ACHN (cell line): ENCODE measurements at places on chromosomes 5 and 9.

DNA sequence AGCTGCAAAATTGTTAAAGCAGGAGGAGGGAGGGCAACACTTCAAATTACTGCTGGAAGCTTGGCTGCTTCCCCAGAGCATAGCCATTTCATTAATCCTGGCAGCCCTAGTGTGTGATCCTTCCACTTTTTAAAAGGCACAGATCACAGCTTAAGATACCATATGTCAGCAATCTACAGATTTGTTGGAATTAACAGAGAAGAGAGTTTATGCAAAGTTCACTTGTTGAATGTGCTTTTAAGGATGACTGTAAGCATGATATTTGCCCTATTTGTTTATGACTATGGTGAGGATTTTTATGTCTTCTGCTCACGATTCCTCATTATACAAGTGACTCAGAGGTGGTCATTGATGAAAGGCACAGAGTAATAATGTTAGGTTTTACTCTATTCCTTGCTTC is 156.0 kb upstream of the CDKN2B start:
- no peak for DNase-seq

- no peak for DNase-seq
Measured at GRCh38 chr9:14231196-14231990, 82.5 kb downstream of the NFIB start.

GRCh38 chr9:3931058-3931457 is 368.8 kb downstream of the GLIS3 start:
- DNase-seq, result no peak

- DNase-seq, result no peak
Measured at GRCh38 chr5:178314061-178314660, 81.6 kb upstream of the PHYKPL start.

GRCh38 chr5:106121972-106122605 is 1548.6 kb downstream of the EFNA5 start:
- DNase-seq, result no peak

GRCh38 chr9:35847792-35848572 is 19.0 kb downstream of the TMEM8B start:
- DNase-seq, result no peak

DNA sequence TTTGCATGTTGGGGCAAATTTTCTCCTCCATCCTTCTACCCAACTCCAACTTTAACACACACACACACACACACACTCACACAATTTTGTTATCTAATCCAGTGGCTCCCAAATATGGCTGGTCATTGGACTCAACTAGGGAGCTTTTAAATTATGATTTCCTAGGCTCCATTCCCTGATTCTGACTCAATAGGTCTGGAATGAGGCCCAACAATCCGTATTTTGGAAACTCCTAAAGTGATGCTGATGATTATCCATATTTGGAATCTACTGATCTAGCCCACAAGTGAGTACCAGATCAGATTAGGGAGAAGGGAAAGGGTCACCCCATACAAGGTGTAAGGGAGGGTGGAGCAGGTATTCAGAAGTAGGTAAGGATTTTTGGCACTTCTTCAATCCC is 309.7 kb downstream of the TLE1 start:
- DNase-seq, result no peak

- DNase-seq, result no peak
Measured at GRCh38 chr9:80605793-80606192, 1034.0 kb downstream of the TLE4 start.

GRCh38 chr5:27091858-27092257 is 53.5 kb upstream of the CDH9 start:
- DNase-seq, result no peak

DNA sequence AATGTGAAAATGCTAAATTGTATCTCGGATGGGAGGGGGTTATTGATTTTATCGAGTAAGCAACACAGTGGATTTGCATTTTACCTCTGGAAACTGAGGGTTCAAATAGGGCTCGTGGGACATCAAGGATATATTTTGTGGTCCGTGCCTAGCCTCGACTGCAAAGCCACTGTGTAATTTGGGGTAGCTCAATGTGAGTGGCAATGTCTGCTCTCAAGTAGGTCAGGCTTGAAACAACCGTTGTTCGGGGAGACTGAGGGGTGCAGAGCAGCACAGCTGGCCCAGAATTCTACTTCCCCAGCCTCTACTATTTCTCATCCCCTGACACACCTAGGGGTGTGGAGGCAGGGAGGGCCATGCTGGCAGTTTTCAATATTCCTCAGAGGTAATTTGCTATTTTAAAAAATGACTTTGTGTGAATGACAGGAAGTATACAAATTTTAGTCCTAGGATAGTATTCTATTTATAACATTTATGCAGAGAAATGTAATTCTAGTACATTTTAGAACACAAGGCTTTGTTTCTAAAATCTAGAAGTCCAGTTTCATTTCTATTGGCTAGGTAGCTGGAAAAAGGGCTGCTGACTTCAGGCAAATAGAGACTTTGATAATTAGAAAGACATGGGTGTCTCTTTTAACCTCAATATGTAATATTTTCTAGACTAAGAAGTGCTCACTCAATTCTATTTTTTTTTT is 1.4 kb upstream of the DAB2 start:
- no peak for DNase-seq

GRCh38 chr9:36064448-36065037 is 27.8 kb downstream of the RECK start:
- no peak for DNase-seq

- DNase-seq, result no peak
Measured at GRCh38 chr5:53326424-53327153, 153.8 kb upstream of the FST start.

DNA sequence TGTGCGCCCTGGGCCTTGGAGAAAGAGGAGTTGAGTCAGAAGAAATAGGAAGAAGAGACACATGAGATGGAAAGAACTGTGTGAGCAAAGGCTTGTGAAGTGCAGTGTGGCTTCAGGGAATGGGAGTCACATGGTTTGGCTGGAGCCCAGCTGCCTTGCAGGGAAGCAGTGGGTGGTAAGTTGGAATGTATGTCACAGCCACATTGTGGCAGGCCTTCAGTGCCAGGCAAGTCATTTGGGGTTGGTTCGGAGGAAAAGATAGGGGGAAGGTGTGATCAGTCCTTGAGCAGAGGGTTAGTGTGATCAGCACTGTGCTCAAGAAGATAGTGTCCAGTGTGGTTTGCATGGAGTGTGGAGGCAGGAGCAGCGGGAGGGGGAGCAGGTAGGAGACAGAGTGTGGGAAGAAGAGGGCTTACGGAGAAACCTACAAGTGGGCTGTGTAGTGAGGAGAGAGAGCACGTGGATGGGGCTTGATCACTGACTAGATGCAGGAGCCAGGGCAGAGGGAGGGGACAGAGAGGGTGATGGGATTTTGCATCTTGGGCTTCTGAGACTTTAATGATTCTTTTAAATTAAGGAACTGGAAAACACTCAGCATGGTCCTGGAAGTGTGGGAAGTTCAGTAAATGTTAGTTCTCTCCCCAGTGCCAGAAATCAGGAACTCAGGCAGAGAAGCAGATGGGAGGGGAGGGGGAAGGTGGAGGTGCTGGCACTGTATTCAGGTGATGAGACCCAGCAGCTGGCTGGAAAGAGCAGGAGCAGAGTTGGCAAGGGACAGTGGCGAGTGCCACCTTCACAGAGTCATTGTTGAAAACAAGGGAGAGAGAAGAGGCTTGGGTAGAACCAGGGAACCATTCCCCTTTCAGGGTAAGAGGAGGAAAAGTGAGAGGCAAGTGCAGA is 46.6 kb downstream of the ARHGAP26 start:
- no peak for DNase-seq

GRCh38 chr9:15420796-15421195 is 1.9 kb upstream of the SNAPC3 start:
- no peak for DNase-seq

GRCh38 chr5:116520771-116521170 is 53.9 kb downstream of the SEMA6A start:
- DNase-seq, result no peak

DNA sequence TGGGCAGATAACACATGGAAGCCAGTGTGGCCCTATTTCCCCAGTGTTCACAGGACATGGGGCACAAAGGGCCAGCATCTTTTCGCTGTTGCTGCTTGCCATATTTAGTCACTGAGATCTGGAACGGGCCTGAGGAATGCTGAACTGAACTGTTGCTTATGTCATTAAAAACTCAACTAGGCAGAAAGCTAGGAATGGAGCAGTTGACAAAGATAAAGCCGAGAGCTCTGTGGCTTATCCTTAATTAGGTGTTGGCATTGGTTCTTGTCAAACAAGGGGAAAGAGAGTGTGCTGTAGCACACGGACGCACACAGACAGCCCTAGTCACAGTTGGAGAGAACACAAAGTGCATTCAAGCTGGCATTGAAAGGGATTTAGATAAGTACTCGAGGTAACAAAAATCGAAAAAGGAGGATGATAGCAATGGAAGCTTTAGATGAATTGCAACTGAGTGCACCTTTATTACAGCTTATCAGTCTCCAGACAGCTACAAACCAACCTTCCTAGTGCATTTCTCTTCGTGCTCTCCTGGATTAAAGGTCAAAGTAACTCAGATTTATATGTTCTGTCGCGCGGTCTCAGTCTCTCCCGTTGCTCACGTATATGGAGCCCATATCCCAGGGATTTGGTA is 450.2 kb upstream of the ZNF608 start:
- no peak for DNase-seq

GRCh38 chr5:133606835-133607234 is 5.5 kb downstream of the FSTL4 start:
- DNase-seq, result no peak

DNA sequence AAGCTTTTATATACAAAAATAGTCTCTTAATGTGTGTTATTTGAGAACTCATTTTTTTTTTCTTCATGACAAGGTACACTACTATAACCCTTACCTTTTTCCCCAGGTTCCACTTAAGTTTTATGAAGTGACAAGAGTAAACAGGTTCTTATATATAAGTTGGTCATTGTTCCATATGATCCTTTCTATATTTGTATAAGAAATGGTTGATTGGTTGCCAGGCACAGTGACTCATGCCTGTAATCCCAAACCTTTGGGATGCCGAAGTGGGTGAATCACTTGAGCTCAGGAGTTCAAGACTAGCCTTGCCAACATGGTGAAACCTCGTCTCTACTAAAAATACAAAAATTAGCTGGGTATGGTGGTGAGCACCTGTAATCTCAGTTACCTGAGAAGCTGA is 108.3 kb downstream of the PCSK1 start:
- DNase-seq, result peak; percentile 32

- no peak for DNase-seq
Measured at GRCh38 chr5:127609011-127609410, 39.9 kb upstream of the CTXN3 start.

- no peak for DNase-seq
Measured at GRCh38 chr5:93395971-93396379, 185.0 kb downstream of the NR2F1-AS1 start.

DNA sequence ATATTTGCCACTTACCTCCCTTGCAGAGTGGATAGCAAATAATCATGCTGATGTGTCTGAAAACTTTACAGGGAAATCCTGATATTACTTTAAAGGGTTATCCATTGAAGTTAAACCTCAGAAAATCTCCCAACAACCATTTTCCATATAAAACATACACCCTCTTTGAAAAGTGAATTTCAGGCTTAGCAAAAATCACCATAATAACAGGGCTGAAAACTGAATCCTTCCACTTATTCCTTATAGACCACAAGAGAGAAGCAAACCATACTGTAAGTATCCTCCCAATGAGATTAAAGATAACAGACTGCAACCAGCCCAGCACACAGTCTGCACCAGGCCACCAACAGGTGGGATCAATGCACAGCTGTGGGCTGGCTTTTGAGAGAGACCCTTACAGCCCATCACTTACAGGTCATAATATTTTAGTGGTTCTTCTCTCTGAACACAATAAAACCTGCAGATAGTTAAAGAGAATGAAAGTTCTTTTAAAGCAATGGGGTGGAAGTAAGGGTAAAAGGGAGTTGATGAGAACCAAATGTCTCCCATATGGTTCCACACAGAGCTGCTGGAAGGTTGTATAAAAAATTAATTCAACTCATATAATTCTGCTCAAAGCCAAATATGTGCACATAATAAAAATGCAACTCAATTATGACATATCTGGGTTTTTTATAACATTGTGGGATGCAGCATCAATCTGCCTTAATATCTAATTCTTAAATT is 376.2 kb upstream of the GRAMD2B start:
- DNase-seq, result no peak

DNA sequence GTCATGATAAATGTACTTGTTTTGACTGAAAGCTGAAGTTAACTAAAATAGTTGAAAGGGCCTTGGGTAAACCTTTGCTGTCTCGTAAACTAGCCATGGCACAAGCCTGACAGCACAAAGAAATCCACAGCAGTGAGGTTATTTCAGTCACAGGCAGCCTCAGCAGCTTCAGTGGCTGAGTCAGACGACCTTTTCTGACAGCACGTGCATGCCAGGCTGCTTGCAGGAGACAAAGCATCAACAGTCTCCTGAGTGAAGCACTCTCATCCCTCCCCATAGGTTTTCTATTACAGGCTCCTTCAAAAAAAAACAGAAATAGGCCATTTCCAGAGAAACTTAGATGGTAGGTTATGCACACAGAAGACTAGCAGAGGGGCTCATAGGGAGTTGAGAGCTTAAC is 34.6 kb downstream of the OXCT1 start:
- peak; percentile 57 for DNase-seq

DNA sequence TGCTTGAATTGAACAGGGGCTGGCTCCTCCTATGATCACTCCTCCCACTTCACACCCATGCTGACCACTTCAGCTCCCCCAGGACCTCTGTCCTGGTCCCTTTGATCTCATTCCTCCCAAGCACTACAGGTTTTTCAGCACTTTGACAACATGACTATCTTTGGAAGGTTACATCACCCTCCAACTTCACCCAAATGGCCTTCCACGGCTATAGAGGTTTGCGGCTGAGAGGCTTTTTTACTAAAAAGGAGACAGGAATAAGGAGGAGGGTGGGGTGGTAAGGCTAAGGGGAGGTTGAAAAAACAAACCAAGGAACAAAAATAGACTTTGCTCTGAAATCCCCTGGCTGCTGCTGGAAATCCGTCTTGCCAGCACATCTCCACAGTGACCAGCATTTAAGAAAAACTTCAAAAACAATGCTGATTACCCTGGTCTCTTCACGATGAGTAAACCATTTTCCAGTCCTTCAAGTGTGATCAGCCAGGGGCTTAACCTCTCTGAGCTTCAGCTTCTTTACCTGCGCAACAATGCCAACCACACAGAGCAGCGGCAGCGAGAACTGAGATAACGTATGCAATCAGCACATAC is 102.7 kb downstream of the DPYSL3 start:
- DNase-seq, result no peak

- DNase-seq, result no peak
Measured at GRCh38 chr5:113195251-113195650, 218.7 kb downstream of the DCP2 start.

GRCh38 chr5:154475591-154476353 is 2.3 kb downstream of the HAND1 start:
- no peak for DNase-seq

GRCh38 chr9:89046832-89047231 is 55.6 kb downstream of the S1PR3 start:
- no peak for DNase-seq

DNA sequence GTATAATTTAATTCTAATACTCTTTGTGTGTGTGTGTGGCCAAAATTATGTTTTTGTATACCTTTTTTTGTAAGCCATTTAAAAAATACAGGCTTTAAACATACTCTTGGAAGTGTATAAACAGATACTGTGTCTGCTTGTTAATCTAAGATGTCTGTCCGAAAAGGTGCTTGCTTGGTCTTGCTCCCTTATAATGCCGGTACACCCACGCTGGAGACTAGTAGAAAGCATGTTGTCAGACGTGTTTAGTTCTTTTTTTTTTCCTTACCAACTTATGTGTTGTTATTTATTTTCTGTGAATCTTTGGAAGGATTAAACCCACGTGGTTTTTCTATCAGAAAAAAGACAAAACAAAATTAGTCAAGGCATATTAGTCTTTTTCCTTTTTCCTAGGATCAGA is 9.5 kb downstream of the GAPVD1 start:
- DNase-seq, result no peak
